Cortex of kidney (tissue), 1 donor: ENCODE measurements at places on chromosomes 1 and 21.

DNA sequence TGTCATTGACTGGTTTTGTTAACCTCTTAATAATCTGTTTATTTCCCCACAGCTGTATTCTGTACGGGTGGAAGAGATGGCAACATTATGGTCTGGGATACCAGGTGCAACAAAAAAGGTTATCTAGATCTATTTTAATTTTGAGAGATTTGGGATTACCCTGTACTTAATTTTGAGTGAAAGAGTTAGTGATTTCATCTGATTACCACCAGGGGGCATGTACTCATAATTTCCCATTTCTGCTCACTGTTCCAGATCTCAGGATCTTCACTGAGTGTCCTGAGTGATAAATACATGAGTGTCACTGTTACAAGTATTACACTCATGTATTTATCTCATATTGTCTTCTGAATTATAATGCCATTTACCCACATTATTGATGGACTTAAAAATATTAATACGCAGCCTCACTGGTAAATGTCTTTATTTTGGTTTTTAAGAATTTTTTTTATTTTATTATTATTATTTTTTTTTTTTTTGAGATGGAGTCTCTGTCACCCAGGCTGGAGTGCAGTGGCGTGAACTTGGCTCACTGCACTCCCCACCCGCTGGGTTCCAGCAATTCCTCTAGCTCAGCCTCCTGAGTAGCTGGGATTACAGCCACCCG, 27.4 kb downstream of the DTL start:
- DNase-seq: no peak

DNA sequence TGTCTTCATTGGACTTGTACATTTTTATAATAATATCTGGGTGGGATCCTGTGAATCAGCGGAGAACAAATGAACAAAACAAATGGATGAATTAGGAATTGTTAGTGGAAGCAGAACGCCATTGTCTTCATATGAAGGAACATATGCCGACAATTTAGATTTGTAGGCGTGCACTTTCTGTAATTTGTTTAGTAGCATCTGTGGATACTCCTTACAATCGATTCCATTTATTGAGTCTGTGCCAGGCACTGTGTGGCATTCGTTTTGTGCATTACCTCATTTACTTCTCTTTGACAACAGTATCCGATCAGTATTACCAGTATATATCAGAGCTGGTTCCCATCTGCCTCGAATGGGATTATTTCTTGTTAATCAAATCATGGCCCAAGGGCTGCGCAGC, 61.9 kb downstream of the PRDM2 start:
- no peak for DNase-seq

DNA sequence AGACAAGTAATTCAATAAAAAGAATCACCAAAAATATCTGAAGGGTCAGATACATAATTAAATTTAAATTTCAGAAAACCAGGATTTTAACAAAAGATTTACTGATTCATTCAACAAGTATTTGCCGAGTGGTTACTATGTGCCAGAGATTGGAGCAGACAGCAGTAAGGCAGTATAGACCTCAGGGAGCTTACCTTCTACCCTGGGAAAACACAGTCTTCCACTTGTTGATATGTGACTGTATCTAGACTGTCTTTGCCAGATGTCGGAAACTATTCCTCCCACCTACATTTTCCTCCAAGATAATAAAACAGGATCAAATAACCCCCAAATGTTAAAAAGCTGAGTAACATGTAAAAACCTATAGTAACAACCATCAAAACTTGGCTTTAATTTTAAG, 6.2 kb downstream of the HNRNPR start:
- no peak for DNase-seq

- DNase-seq: no peak
Observed at GRCh38 chr1:50419192-50419906, 3.9 kb downstream of the DMRTA2 start.

DNA sequence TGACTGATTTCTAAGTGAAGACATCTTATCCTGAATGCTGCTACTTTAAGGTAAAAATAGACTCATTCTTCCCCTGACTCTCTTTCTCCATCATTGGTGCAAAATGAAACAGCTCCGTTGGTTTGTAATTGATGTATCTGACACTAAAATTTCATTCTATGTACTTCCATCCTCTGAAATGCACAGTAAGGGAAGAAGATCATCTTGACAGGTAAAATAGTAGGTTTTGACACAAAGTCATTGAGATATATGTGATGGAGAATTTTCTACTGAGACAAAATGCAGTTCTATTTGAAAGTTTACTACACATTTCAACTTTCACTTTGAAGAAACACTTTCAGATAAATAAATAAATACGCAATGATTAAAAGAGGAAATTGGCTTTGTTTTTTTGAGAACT, 348.9 kb downstream of the SMYD3 start:
- no peak for DNase-seq
